RKO (cell line): ENCODE measurements at places on chromosomes 5 and 9.

DNA sequence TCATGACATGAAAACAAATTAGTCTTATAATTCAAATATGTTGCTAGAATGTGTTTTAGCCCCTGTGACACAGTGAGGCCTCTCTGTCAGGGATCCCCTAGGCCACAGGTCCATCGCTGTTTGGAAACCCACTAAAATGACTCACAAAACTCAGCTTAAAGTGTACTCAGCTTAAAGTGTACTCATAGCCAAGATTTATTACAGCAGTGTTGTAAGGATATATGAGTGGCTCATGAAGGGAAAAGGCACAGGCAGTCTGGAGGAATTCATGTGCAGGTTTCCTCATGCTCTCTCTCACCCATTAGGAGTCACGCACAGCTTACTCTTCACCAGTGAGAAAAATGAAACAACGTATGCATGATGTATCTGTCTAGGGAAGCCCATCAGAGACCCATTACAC lies 24.4 kb upstream of the TGFBI start:
- peak; percentile 7 for DNase-seq

DNA sequence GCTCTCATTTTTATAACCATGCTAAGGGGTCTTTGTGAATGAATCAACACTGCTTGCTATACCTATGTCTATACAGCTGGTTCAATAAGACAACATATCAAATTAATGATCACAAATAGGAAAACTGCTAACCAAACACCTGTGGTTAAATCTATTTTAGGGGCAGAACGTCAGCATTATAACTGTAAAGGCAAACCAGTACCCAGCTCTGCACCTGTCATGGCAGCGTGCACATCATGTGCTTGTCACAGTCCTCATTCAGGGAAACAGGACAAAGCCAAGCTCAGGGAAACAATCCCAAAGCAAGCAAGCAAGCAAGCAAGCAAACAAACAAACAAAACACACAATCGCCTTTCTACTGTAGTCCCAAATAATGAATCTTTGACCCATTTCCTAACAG lies 277.7 kb upstream of the DAP start:
- DNase-seq, result no peak

DNA sequence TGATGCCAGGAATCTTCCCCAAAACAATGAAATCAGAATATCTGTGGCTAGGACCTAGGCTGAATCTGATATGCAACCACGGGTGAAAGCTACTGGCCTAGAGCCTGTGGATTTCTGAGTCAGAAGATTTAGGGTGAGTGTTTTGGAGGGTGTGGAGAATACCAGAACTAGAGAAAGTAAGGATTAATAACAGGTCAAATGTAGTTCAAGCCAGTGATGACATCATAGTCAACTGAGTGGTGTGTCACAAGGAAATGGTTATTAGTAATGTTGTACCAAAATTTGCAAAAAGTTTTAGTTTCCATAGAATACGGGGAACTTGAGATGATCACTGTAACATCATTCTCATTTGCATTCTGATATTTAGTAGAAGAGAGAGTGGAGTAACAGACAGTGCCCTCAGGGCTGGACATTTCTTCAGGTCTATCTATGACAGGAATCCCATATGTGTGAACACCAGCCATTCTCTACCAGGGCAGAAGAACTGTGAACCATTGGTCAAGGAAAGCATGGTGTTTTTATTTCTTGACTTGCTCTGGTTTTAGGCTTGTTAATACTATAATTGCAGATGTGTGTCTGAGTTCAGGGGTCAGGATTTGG lies 3.7 kb downstream of the GALNT12 start:
- DNase-seq, result peak; percentile 88

- DNase-seq, result no peak
These were observed 587.7 kb upstream of the CDH6 start for GRCh38 chr5:30605693-30606268.

DNA sequence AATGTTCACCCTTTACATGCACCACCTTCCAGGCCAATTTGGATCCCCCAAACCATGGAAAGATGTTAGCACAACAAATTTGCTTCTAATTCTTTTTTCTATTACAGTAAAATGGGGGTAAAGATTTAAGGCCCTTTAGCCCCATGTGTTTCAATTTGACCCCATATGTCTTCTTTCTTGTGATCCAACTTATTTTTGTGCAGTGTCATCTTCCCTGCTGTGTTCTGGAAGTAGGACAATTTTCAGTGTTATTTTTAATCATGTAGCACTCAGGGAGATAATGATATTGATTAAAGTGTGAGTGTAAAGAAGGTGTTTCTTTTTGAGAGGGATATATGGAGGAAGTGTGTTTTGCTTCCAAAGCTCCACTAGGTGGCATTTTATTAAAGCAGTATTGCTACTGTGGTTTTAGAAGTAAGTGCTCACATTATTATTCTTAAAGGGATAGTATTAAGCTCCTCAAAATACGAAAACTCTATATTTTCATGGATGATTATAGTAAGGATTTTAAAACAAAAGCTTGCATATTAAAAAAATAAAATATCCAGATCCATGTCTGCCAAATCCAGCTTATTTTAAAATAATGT lies 118.7 kb upstream of the ATP10B start:
- peak; percentile 24 for DNase-seq

- no peak for DNase-seq
These were observed 43.3 kb downstream of the ACTL7B start for GRCh38 chr9:108812396-108813025.

- no peak for DNase-seq
These were observed 44.2 kb downstream of the ROPN1L start for GRCh38 chr5:10485897-10486296.

GRCh38 chr5:25056836-25057235 lies 412.1 kb upstream of the CDH10 start:
- peak; percentile 26 for DNase-seq

GRCh38 chr5:20291766-20292165 lies 303.8 kb upstream of the CDH18 start:
- no peak for DNase-seq

DNA sequence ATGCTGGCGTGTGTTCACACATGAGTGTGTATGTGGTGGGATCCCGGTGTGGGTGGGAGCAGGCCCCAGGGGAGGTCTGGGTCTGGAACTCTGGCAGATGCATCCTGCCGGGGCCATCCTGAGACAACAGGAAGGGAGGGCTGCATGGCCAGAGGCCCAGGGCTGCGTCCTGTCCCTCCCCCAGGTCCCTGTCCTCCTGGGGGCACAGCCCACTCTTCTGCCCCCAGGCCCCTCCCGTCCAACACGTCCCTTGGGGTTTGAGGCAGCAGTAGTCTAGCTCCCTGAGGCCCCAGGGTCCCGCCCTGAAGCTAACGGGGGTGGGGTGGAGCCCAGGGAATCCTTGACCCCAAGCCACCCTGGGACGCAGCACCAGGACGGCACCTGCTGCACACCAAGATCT lies 16.6 kb downstream of the FLT4 start:
- no peak for DNase-seq

GRCh38 chr9:136147038-136147889 lies 28.6 kb upstream of the TMEM250 start:
- DNase-seq, result no peak

DNA sequence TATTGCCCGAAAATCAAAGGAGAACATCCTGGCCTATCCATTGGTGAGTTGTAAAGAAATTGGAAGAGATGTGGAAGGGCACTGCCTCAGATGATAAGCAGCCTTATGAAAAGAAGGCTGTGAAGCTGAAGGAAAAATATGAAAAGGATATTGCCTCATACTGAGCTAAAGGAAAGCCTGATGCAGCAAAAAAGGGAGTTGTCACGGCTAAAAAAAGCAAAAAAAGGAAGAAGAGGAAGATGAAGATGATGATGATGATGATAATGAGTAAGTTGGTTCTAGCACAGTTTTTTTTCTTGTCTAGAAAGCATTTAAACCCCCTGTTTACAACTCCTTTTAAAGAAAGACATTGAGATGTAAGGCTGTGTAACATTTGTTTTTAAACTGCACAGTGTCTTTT lies 59.8 kb upstream of the ZBED3 start:
- no peak for DNase-seq

GRCh38 chr5:7759951-7760580 lies 90.9 kb downstream of the CFAP90 start:
- no peak for DNase-seq

DNA sequence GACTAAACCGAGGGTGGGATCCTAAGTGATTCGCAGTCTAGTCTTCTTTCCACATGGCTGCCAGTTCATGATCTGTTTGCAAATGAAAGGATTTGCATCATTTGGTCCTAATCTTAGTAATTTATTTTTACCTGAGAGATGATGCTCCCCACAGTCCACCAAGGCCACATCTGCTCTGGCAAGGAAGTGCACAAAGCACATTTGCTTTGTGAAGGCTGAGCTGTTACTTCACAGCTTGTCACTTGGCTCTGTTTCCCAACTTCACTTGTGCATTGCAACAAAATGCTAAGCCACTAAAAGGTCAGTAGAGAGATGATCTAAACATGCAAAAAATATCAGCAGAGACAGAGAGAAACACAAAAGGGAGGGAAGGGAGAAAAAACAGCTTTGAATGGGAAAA lies 128.5 kb upstream of the VLDLR start:
- DNase-seq, result no peak

DNA sequence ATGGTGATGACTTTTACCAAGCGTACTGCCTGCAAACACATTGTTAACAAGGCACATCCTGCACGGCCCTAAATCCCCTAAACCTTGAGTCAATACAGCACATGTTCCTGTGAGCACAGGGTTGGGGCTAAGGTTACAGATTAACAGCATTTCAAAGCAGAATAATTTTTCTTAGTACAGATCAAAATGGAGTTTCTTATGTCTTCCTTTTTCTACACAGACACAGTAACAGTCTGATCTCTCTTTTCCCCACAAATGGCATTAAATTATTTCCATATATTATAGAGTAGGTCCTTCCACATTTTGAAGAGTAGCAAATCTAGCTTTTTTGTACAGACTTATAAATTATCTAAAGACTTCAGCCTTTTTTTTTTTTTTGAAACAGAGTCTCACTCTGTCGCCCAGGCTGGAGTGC lies 1.6 kb upstream of the TMEM141 start:
- no peak for DNase-seq

- DNase-seq, result no peak
These were observed 62.4 kb downstream of the MFAP3 start for GRCh38 chr5:154101184-154101583.

DNA sequence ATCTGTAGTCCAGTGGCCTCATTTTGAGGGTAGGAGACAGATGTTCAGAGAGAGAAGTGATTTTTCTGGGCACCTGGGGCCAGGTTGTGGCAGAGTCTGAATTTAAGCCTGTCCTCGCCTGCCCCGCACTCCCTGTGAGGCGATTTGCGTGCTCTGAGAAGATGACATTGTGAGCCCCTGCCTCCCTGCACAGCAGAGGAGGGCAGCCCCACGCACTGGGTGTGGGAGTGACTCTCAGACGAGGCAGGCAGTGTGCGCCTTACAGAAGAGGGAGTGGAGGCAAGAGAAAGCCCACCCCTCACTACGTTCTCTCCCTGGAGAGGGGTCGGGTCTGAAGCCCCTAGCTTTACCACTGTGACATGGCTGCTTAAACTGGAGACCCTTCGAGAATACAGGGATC lies 35.7 kb downstream of the IRX4 start:
- no peak for DNase-seq

DNA sequence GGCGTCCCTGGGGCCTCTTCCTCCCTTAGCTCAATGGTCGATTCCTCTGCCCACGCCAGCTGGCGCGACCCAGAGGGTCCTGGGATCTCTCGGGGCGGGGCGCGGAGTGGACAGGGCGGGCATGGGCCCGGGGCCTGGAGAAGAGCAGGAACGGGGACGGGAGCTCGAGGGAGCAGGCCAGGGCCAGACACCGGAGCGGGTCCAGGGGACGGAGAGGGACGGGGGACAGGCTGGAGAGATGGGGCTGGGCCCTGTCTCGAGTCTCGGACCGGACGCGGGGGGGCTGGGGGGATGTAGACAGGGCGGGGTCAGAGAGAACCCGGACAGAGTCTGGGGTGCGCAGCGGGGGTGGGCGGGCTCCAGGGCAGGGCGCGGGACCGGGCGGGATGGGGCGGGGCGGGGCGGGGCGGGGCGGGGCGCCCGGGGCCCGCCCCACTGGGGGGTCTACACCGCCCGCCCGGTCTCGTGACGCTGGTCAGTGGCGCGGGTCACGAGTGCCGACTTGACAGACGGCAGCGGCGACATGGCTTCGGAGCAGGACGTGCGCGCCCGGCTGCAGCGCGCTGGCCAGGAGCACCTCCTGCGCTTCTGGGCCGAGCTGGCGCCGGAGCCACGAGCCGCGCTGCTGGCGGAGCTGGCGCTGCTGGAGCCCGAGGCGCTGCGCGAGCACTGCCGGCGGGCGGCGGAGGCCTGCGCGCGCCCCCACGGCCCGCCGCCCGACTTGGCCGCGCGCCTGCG lies at the start of gene UAP1L1:
TSS of gene UAP1L1 (plus strand) at position 508 of the 738 bp plus-strand sequence. CDS start at position 524, 16 bp downstream.
- peak; percentile 87 for DNase-seq

GRCh38 chr9:129551393-129551973 lies 69.4 kb downstream of the C9orf50 start:
- DNase-seq, result no peak

DNA sequence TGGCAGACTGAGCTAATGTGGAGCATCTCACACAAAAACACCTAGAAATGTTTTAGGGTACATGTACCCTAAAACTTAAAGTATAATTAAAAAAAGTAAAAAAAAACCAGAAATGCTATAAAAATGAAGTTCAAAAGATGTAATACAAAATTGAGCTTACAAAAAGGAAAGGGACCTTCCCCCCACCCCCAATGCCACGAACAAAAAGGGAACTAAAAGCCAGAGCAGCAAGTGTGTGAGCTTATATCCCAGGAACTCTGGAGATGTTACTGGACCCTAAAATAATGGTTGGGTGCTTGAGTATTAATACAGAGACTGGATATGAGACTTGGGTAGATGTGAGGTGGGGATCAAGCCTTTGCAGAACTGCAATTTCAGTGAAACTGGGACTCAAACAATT lies 11.0 kb downstream of the SPATA9 start:
- DNase-seq, result no peak

GRCh38 chr9:137034039-137034708 lies 2.3 kb upstream of the FUT7 start:
- DNase-seq, result no peak

DNA sequence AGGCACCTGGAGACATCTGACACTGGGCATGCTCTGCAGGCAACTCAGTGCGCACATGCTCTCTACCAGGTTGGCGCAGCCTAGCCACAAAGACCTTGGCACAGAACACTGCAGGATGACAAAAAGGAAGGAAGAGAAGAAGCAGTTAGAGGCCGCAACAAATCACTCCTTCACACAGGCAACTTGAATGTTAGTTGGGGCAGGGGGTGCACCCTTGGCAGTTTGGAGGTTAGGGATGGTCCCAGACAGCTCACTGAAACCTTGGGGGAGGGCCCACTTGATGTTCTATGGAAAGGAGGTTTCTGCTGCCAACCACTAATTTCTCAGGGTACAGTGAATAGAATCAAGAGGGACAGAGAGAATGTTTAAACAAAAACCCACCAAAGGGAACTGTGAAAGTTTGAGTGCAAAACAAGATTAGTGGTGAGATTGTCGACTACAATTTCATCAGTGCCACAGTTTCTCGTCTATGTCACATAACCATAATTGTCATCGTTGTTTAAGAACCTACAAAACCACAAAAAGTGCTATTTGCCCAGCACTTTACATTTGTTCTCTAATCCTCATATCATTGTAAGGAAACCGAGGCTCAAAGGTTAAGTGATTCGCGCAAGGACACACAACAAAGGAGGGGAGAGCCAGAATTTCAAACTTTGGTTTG lies 48.7 kb downstream of the FBXW11 start:
- DNase-seq, result no peak
